ENCODE measurements at places on chromosomes 3 and 15.

DNA sequence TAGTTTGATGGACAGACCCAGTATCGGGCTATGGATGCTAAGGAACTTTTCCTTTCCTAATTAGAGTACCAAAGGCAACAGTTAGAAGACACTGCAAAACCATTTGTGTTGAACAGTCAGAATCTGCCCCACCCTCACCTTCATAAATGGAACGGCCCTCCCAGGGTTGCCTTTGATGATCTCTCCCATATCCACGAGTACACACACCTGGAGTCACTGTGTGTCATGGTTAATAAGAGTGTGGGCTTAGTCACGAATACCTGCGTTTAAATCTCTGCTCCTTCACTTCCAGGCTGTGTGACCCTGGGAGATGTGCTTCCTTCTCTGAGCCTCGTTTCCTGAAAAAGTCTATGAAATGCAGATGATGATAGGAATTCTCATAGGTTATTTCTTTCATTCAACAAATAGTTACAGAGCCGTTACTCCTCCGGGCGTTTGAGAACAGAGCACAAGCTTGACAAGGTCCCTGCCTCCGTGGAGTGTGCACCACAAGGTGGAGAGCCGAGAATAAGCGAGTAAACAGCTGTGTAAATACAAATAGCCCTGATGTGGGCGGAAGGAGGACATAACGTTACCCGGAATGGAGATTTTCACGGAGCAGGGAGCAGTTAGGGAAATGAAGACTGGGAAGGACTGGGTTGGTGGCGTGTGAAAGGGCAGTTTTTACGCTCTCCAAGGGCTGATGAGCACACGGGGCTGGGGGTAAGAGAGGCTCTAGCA is 6.7 kb downstream of the SLC51A start:
- no peak for DNase-seq

- no peak for DNase-seq
Measured at GRCh38 chr15:88918738-88919137, 5.6 kb upstream of the MFGE8 start.

DNA sequence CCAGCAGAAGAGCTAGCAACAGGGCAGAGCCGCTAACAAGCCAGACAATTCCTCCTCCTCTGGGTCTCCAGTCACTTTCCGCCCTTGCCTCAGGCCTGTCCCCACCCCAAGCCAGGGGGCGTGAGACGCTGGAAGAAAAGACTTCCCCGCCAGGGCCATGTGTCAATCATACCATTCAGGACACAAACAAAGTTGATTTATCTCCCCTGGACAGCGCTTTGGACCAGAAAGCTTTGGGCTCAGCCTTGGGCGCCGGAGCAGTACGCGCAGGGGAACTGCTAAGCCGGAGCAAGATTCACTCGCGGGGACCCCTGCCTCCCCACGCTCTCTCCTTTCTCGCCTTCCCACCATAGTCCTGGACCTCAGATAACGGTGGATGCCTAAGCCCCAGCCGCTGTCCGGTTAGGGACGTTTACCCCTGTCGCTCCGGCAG is 479 bp downstream of the LRRC2 start:
- DNase-seq = no peak

DNA sequence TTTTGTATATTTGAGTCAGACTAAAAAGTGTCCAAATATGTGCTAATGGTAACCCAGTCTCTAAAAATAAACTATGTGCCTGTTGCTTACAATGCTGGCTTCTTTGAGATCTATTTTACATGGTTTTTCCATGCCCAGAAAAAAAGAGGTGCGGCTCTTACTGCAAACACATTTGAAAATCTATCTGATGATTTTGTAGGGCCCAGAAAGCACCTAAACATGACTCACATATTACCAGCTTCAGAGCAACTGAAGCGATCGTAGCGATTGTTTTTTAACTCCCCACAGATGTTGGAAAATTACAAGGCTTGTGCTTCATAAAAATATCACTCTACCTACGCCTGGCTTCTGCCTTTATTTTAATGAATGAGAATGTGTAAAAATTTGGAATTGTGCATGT is 53.5 kb downstream of the SUCNR1 start:
- DNase-seq = no peak

DNA sequence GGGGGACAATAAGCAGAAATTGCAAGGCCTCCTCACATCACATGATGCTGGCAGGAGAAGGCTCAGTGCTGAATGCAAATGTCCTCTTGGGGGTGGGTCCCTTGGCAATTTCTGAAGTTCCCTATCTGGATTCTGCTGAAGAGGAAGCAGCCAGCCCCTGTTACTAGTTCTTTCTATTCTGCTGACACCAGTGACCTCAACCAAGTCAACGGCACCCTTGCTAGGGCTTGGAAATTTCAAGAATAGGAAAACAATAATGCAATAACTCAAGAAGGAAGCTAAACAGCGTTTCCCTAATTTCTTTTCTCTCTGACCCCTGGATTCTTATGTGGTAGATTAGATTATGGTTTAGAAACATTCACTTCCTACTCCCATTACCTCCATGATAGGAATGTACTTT is 46.2 kb upstream of the FOXP1 start:
- no peak for DNase-seq
